ENCODE measurements at places on chromosomes 5 and 9.
A peak's percentile ranks its signal among the peaks of the same experiment; 100 is the strongest.

DNA sequence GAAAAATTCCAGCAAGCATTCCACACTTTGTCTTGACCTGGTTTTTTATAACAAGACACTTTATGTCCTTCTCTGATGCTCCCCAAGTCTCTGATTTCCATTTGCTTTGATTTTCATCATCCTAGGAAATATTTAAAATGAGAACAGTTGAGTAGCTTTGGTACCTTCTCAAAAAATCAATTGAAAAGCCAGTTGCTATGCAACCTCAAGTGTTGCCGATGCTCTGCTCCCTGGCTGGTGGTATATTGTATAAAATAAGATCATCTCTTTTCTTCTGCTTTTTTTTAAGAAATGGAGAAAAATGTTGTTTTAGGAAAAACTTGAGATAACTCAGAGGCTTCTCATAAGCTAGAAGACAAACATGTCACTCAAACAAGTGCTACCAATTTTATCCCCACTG is 109.7 kb downstream of the ZNF354C start:
- no peak for DNase-seq

GRCh38 chr5:179435731-179436315 is 90.6 kb upstream of the ADAMTS2 start:
- DNase-seq, result no peak

DNA sequence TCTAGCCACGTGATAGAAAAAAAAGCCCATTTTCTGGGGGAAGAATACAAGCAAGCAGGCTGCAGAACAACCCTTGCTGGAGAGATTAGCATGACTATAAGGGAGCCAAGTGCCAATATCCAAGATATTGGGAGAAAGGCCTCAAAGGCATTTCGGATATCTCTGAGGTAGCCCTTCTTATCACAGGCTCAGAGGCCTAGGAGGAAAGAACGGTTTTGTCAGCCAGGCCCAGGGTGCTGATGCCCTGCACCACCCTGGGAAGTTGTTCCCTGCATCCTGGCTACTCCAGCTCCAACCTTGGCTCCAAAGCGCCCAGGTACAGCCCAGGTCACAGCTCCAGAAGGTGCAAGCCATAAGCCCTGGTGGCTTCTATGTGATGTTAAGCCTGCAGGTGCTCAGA is 66.4 kb downstream of the C9orf153 start:
- no peak for DNase-seq

- peak; percentile 9 for DNase-seq
Observed at GRCh38 chr5:77145666-77146065, 58.6 kb upstream of the ZBED3 start.

DNA sequence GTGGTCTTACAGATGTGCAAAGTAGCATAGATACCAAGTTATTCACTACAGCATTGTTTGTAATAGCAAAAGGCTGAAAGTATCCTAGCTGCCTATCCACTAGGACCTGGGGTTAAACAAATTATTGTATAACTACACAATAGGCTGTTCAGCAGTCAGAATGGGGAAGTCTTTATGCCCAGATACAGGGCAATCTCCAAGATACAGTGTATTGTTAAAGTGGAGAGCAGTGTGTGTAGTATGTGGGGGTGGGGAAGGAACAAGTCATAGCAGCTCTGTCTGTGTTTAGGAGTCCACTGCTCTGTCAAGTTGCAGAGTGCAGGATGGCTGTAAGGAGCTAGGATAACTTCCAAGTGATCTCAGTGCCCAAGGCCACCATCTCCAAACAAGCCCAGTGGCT is 5.5 kb downstream of the PCYOX1L start:
- DNase-seq, result no peak

- no peak for DNase-seq
Observed at GRCh38 chr5:159130871-159131270, 31.2 kb upstream of the EBF1 start.

GRCh38 chr5:14347522-14347921 is 204.4 kb downstream of the TRIO start:
- no peak for DNase-seq

DNA sequence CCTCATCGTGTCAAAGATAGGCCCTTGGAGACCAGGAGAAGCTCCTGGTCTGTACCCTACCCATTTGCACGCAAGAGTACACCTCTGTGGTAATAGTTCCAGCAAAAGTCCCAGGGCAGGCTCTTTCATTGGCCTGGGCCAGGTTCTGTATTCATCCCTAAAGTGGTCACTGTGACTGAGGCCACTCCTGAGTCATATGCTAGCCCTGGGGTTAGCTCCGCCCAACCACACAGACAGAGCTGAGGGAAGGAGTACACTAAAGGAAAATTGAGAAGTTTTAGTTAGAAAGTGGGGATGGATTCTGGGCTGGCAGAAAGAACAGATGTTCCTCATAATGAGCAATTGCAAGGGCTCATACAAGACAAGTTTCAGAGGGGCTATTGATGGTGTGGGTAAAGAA is 206.7 kb downstream of the ARHGAP26 start:
- no peak for DNase-seq

- peak; percentile 95 for DNase-seq
Observed at GRCh38 chr9:83979812-83980394, at the start of gene HNRNPK. Gene HNRNPK, minus strand, starts transcription at chr9:83980215. Its CDS starts 1,963 bp downstream, at chr9:83978252.

GRCh38 chr5:43416803-43417394 is 4.7 kb upstream of the CCL28 start:
- no peak for DNase-seq

DNA sequence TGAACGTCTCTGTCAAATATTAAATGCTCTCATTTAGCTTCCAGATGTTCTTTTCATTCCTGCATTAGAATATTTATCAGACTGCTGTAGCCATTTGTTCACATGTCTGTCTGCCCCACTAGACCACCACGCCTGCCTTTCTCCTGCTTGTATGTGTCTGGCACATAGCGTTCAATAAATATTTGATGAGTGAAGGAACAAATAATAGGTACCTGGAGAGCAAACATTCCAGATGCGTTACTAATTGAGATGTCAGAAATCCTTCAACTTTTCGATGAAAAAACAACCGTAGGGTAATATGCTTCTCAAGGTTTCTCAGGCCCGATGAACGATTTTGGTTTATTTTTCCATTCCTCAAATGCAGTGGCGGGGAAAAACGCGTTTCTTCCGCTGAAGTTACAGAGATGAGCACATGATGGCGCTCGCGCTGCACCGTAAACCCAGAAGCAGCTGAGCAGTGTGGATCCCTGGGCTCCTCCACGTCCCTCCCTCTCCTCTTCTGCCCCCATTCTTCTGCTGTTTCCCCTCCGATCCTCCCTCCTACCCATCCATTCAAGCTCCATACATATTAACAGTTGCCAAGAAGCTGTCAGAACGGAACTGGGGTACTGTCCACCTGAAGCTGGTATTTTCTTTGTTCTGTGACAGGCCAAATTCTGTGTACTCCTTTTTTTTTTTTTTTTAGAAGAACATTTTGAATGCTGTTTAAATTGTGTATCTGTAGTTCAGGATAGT is 245.4 kb downstream of the MPDZ start:
- DNase-seq, result peak; percentile 60

DNA sequence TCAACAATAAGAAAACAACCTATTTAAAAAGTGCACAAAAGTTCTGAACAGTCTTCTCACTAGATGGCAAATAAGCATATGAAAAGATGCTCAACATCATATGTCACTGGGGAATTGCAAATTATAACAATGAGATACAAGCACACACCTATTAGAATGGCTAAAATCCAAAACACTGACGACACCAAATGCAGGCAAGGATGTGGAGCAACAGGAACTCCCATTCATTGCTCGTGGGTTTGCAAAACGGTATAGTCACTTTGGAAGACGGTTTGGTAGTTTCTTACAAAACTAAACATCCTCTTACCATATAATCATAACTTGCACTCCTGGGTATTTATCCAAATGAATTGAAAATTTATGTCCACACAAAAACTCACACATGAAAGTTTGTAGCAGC is 100.9 kb upstream of the TBC1D2 start:
- DNase-seq, result no peak

DNA sequence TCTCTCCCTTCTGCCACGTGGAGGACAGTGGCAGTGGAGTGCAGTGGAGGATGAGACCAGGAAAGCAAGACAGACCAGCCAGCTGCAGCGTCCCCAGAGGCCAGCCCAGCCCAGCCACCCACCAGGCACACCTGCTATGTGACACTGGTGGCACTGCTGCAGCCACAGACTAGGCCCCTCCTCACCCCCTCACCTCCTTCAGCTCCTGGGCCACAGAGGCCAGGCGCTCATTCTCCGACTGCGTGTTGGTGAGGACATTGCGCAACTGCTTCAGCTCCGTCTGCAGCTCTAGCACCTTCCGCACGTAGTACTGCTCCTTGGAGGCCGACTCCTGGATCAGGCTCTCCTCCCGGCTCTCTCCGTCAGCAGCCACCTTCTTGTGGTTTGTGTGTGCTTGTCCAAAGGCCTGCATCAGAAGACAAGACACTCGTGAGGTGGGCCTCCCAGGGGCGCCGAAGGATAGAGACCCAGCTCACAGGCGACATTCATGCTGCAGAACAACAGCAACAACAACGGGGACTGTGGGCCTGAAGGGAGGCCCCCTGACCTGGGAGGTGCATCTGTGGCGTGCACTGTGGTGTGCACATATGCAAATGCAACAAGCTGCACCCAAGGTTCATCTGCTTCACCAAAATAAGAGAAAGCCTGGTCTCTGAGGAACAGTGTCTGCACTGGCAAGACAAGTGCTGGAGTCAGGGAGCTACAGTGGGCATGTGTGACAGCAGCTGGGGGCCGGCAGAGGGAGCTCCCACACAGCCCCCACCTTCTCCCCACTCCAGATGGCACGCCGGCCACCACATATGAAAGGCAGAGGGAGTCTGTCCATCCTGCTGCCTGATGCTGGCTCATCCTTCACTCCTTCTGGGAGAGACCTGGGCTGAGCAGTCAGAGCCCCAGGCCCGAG is 35.5 kb downstream of the BICD2 start:
- DNase-seq, result no peak

DNA sequence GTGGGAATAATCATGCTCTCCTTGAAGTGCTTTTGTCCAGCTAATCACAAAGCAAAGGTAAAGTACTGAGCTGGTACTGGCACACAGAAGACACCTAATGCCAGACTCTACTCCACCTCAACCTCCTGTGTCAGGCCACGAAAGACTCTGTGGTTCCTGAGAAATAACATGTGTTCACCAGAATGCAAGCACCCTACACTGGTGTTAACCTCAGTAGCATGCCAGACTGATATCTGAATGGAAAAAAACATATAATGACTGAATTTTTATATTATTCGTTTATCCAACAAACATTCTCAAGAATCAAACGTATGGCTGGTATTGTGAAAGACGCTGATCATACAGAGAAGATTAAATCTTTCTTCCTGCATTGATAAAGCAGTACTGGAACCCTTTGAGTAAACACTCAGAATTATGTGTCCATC is 97.1 kb upstream of the IFNE start:
- peak; percentile 42 for DNase-seq

GRCh38 chr9:127916720-127917581 is at the start of gene ST6GALNAC4:
Gene ST6GALNAC4, minus strand, starts transcription at chr9:127917041. Its CDS starts 622 bp downstream, at chr9:127916419.
- DNase-seq, result peak; percentile 97

DNA sequence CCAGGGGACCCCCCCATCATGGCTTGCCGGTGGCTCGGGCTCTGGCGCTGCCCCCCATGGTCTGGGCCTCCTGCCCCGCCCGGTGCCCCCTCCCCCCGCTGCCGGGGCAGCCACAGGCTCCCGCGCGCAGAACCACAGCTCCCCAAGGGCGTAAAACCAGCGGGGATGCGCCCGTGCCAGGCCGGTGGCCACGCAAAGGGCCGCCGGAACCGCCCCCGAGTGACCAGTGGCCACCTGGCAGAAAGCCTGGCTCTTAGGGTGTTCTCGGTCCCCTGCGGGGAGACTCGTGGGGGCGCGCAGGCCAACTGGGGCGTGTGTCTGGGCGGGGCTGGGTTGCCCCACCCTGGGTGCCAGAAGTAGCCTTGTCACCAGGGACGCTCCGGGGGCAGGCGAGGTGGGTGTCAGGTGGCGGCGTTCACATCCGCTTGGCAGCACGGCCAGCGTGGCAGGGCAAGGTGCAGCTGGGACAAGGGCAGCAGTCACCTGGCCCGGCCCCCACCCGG is 515 bp upstream of the AGPAT2 start:
- DNase-seq, result no peak

GRCh38 chr5:114361724-114362196 is at the start of gene KCNN2:
Gene KCNN2, plus strand, starts transcription at chr5:114362070. Its CDS starts 70 bp downstream, at chr5:114362140.
- DNase-seq, result peak; percentile 63

GRCh38 chr9:93111001-93111370 is 15.0 kb downstream of the CARD19 start:
- no peak for DNase-seq

- peak; percentile 70 for DNase-seq
Observed at GRCh38 chr5:14628346-14628745, 36.2 kb upstream of the OTULIN start.
